ENCODE measurements at places on chromosomes 6 and 20.

DNA sequence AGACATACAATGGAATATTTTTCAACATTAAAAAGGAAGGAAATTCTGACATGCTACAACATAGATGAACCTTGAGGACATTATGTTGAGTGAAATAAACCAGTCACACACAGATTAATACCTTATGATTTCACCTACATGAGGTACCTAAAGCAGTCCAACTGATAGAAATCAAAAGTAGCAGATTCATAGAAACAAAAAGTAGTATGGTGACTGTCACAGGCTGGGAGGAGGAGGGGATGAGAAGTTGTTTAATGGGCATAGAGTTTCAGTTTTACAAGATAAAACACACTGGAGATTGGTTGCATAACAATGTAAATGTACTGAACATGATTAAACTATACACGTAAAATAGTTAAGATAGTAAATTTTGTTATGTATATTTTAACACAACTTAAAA lies 48.5 kb upstream of the OLIG3 start:
- DNase-seq = no peak

GRCh38 chr6:97440590-97441176 lies 157.7 kb upstream of the MMS22L start:
- no peak for DNase-seq

DNA sequence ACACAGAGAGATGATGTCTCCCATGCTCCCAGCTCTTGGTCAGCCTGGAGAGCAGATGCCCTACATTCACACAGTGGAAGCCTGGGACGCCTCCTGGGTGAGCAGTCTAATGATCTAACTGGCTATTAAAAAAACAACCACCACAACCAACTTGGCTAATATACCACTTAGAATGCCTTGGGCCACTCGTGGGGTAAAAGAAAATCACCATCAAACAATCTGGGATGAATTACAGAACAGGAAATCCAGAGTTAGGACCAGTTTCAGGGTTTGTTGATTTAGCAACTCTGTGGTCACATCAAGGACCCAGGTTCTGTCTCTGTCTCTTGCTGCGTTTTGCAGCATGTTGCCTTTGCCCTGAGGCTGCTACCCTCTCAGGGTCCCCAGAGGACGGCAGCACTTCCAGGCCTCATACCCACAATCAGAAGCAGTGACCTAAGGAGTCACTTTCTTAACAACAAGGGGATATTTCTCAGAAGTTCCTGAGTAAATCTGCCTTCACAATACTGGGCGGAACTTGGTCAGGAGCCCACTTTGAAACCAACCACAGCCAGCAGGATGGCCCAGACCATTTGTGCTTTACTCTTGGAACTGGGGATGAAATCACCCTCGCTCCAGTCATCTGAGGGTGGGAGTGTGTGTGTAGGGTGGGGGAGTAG lies 118.7 kb downstream of the CLIC5 start:
- DNase-seq = no peak

- DNase-seq = no peak
Observed at GRCh38 chr6:145743332-145743731, 8.0 kb upstream of the EPM2A start.

DNA sequence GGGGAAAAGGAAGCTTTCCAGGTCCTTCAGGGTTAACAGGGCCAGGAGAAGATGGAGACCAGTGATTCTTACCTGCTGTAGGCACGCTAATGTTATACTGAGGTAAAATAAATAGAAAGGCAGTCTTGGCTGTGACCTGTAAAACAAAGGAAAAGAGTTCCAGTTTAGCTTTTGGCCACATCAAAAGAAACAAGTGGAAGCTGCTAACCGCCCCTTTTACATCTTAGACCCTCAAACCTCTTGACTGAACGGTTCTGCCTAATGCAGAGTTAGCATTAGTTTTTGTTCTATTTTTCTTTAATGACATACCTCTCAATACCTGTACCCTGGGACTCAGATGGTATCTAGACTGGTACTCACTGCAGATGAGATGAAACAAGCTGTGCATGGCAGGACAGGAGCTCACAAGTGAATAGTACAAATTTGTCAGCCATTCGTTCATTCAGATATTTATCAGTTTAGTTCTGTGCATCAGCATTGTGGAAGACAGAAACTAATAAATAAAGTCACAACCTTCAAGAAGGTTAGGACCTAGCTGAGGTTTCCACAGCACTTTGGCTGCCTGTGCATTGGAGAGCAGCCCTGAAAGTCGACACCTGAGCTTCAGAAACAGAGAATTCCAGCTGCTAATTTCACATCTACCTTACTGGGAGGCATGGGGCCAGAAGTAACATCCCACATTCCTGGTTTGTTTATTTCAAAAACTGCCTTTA lies 41.0 kb downstream of the TRAM2 start:
- no peak for DNase-seq

- no peak for DNase-seq
Observed at GRCh38 chr20:61254881-61255626, 3.0 kb downstream of the CDH4 start.

DNA sequence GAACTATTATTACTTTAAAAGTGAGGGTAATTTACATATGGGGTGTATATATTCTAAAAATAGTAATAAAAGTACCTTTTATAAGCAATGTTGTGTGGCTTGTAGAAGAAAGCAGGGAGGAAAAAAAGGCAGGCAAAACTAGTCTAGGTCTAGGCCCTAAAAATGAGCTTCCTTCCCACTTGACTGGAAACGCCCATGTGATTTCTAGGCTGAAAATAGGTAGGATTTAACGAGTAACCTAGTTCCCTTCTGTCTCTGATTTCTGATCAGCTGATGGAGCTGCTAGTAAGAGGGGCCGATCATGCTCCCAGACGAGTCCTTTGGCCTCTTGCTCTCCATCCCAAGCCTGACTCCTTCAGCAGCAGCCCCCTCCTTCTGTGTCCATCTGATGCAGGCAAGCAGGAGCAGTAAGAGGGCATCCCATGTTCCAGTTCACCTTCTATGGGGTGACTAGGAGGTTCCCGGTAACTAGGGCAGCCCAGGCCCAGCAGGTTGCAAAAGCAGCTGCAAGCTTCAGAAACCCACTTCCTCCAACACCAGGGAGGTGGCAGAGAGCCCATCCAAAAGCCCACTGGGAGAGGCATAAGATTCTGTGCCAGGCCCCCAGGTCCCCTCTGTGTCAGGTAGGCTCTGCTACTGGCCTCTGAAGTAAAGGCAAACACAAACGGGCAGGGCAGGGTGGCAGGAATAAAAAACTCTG lies 24.4 kb downstream of the TBC1D20 start:
- no peak for DNase-seq

Data from hematopoietic multipotent progenitor cell treated with erythropoietin and hydrocortisone succinate and interleukin-3 and kit ligand, for 15 days (in vitro differentiated cells).